Stimulated activated CD8-positive, alpha-beta memory T cell treated with anti-CD3 and anti-CD28 coated beads, Interleukin-4, amount 100 ng/mL, for 1 hour (primary cell): ENCODE measurements at places on chromosomes 11 and 22.

DNA sequence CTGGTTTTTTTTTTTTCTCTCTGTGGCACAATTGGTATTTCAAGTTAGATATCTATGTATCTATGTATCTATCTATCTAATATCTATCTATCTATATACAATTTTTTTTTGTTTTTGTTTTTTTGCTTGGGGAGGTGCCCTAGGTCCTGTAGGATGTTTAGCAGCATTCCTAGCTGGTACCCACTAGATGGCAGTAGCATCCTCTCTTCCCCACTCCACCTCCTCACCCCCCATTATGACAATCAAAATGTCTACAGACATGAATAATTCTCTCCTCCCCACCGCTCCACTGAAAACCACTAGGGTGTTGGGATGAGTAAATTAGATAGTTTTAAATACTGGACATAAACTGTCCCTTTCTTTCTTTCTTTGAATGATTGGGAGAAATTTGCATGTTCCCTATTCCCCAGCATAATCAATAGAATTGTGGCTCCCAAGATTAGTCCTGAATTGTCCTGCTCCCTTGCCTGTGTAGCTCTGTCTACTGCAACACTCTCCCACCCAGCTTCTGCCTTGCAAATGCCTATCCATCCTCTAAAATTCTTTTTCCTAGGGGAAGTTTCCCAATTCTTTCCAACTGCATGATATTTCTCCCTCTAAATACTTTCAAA lies 1152.4 kb downstream of the LRRC4C start:
- no peak for DNase-seq

GRCh38 chr11:86440843-86441242 lies 66.2 kb downstream of the CCDC81 start:
- no peak for DNase-seq

DNA sequence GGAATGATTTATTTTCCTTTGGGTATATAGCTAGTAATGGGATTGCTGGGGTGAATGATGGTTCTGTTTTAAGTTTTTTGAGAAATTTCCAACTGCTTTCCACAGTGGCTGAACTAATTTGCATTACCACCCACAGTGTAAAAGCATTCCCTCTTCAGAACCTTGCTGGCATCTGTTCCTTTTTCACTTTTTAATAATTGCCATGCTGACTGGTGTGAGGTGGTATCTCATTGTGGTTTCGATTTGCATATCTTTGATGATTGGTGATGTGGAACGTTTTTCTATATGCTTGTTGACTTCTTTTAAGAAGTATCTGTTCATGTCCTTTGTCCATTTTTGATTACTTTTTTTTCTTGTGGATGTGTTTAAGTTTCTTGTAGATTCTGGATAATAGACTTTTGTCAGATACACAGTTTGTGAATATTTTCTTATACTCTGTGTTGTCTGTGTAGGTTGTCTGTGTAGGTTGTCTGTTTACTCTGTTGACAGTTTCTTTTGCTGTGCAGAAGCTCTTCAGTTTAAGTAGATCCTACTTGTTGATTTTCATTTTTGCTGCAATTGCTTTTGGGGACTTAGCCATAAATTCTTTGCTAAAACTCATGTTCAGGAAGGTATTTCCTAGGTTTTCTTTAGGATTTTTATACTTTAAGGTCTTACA lies 291.8 kb upstream of the DDI1 start:
- DNase-seq, result no peak

- no peak for DNase-seq
Observed at GRCh38 chr22:41302811-41303210, 1.5 kb downstream of the ZC3H7B start.
